ENCODE measurements at places on chromosomes 13 and 19. TPM values are rescaled to one million over a fixed set of nuclear protein-coding genes. Genes with fewer than 3 reads are reported as not detected.
A peak's percentile ranks its signal among the peaks of the same experiment; 100 is the strongest.

DNA sequence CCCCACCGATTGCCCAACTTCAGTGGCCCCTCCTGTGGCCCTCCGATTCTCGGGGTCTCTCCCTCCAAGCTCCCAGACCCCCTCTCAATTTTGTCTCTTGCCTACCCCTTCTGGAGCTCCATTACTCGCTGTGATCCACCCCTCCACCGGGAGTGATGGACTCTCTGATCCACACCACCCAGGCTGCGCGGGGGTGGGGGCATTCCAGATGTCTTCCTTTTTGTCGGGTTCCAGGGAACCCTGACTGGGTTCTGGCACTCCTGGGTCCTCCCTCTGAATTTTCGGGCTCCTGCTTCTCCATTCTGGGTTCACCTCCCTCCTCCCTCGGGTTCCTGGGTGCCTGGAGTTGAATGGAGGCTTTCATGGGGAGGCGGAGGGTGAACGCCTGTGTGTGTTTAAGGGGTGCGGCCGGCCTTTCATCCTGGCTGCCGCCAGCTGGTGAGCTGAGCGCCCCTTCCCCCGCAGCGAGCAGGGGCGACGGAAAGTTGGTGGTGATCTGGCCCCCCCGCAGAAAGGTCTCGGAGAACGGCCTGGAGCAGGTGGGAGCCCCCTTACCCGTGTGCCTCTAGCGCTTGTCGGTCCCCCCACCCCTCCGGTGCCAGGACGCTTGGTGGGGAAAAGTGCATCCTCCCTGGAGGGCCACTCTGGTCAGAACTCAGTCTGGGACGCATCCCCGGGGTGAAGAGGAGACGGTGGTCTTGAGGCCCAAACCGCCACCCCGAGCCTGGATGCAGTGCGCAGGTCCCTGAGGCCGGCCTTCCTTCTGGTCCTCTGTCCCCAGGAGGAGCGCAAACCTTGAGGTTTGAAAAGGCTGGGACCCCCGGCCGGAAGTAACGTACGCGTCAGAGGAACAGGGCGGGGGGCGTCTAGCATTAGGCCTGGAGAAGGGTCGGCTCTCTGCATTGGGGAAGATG lies 1.6 kb downstream of the MISP3 start:
- H3K27me3 ChIP-seq = peaks cover 2% of the 10 kb centered on the region
- H3K4me3 ChIP-seq = peak overlapping the region; percentile 91
- DNase-seq = no peak
- H3K36me3 ChIP-seq = no peaks in the 10 kb centered on the region

DNA sequence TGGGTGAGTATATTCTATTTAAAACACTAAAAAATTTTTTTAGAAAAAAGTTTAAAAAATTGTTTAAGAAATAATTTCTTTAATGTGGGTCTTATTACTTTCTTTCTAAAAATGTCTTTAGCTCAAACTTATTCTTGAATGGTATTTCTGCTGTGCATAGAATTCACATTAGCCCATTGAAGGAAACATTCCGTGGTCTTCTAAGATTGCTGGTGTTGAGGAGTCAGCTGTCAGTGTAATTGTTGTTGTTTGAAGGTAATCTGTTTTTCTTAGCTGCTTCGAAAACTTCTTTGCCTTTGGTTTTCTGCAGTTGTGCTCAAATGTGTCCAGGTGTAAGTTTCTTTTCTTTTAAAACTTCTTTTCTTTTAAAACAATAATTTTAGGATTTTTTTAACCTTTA lies 85.4 kb upstream of the KLF12 start:
- no peak for DNase-seq
- no peak overlapping the region for H3K4me3 ChIP-seq
- H3K27ac ChIP-seq = no peak overlapping the region
- no peaks in the 10 kb centered on the region for H3K36me3 ChIP-seq

MYBPC2 gene
- 1.9 TPM for total RNA-seq

GRCh38 chr13:93316841-93317240 lies 90.2 kb downstream of the GPC6 start:
- no peaks in the 10 kb centered on the region for H3K27me3 ChIP-seq
- no peak overlapping the region for H3K27ac ChIP-seq
- no peaks in the 10 kb centered on the region for H3K36me3 ChIP-seq
- no peak overlapping the region for H3K4me3 ChIP-seq
- no peak for DNase-seq
- peaks cover 45% of the 10 kb centered on the region for H3K4me1 ChIP-seq

- no peak overlapping the region for H3K27ac ChIP-seq
- peaks cover 24% of the 10 kb centered on the region for H3K36me3 ChIP-seq
- no peaks in the 10 kb centered on the region for H3K4me1 ChIP-seq
- H3K27me3 ChIP-seq = no peaks in the 10 kb centered on the region
- DNase-seq = no peak
- H3K4me3 ChIP-seq = no peak overlapping the region
Observed at GRCh38 chr19:55694241-55694655, 19.2 kb downstream of the EPN1 start.

LGALS7B gene
- not detected for total RNA-seq

ZNF625 gene
- total RNA-seq = 24.4 TPM

DNA sequence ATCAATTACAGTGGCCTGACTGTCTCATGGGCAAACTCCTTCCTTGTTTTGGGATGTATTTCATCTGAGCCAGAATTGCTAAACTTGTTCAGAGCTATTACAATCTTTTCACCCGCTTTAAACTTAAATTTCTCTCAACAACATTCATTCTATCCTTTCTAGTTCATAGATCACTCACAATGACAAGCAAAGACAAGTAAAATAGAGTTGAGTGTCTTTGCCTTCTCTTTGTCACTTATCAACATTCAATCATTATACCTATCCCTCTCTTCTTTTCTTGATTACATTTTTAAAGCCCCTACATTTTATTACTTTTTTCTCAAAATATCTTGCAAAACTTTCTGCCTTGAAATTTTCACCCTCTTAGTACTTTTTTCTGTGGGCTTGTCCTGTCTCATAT lies 1113.1 kb downstream of the PCDH17 start:
- DNase-seq = no peak
- no peaks in the 10 kb centered on the region for H3K36me3 ChIP-seq
- no peaks in the 10 kb centered on the region for H3K27me3 ChIP-seq
- no peak overlapping the region for H3K4me3 ChIP-seq
- H3K4me1 ChIP-seq = no peaks in the 10 kb centered on the region

GRCh38 chr19:44684892-44685863 lies 13.8 kb upstream of the CEACAM16 start:
- no peaks in the 10 kb centered on the region for H3K36me3 ChIP-seq
- peaks cover 1% of the 10 kb centered on the region for H3K27me3 ChIP-seq
- H3K4me3 ChIP-seq = no peak overlapping the region
- peak overlapping the region; percentile 84 for H3K27ac ChIP-seq
- H3K4me1 ChIP-seq = peaks cover 7% of the 10 kb centered on the region

GRCh38 chr19:40424637-40425449 lies 949 bp downstream of the SERTAD1 start:
- H3K27me3 ChIP-seq = no peaks in the 10 kb centered on the region
- peak overlapping the region; percentile 97 for H3K27ac ChIP-seq
- peaks cover 21% of the 10 kb centered on the region for H3K4me1 ChIP-seq
- DNase-seq = no peak

NDUFA13 gene
- 343 TPM for total RNA-seq

KLK14 gene
- 0.99 TPM for total RNA-seq

DNA sequence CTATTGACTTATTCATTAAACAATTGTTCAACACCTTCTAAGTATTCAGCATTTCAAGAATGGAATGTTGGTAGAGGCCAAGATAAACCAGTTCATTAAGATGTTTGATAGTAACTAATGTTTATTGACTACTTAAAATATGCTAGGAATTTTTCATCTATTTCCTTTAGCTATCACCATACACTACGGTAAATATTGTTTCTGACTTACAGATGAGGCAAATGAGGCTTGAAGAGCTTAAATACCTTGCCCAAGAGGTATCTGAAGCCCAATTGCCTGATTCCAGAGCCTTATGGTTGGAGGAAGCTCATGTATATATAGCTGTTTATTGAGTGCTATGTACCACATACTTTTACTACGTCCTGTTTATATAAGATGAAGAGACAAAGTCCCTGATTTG lies 286.2 kb downstream of the NDFIP2 start:
- H3K4me3 ChIP-seq = no peak overlapping the region
- peak overlapping the region; percentile 86 for H3K27ac ChIP-seq
- H3K36me3 ChIP-seq = peaks cover 11% of the 10 kb centered on the region
- DNase-seq = no peak
- H3K27me3 ChIP-seq = no peaks in the 10 kb centered on the region

RETN gene
- total RNA-seq = not detected

HOMER3 gene
- total RNA-seq = 53.7 TPM

ARRDC5 gene
- total RNA-seq = not detected

ZNF285 gene
- 9.8 TPM for total RNA-seq

GPR18 gene
- not detected for total RNA-seq

DNA sequence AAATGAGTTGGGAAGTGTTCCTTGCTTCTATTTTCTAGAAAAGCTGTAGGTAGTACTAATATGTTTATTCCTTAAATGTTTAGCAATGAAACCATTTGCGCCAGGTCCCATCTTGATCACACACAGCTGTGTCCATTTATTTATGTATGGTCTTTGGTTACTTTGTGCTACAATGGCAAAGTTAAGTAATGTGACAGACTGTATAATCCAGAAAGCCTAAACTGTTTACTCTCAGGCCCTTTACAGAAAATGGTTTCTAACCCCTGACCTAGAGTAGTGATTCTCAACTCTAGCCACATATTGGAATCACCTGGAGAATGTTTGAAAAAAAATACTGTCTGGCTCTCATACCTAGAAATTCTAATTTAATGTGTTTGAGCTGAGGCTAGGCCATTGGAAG lies 21.3 kb downstream of the SLC46A3 start:
- peaks cover 12% of the 10 kb centered on the region for H3K36me3 ChIP-seq
- H3K4me3 ChIP-seq = no peak overlapping the region
- no peaks in the 10 kb centered on the region for H3K27me3 ChIP-seq
- DNase-seq = no peak
- peaks cover 1% of the 10 kb centered on the region for H3K4me1 ChIP-seq
- no peak overlapping the region for H3K27ac ChIP-seq

COL4A1 gene
- 362 TPM for total RNA-seq

GRCh38 chr13:97342136-97342535 lies 91.8 kb upstream of the RAP2A start:
- H3K36me3 ChIP-seq = peaks cover 19% of the 10 kb centered on the region
- H3K27ac ChIP-seq = peak overlapping the region; percentile 39
- no peak for DNase-seq
- no peaks in the 10 kb centered on the region for H3K27me3 ChIP-seq
- peaks cover 18% of the 10 kb centered on the region for H3K4me1 ChIP-seq

GFY gene
- not detected for total RNA-seq

DNA sequence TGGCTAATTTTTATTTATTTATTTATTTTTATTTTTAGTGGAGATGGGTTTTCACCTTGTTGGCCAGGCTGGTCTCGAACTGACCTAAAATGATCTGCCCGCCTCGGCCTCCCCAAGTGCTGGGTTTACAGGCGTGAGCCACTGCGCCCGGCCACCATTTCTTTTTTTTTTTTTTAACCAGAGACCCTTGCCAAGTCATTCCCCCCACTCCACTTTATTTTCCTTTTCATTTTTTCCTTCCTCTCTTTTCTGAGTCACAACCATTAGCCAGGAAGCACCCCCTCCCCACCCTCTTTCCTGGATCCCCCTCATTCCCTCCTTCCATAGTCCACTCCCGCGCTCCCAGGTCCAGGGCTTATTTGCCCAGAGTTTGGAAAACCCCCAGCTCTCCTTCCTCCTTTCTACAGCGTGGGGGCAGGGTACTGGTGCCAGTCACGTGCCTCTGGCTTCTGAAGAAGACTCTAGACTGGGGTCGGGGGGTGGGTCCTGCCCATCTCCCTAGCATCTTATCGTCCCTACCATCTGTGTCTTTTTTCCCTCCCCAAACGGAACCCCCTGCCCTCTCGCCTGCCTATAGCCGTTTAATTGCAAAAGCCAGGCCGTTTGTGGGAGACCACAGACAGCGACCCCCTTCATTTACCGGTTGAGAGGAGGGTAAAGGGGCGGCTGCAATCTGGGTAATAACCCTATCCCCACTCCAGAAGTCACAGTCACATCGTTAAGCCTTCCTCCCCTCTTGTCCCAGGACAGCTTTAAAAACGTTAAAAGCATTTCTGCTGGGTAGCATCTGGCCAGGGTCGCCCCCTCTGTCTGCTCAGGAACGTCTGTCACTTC lies 1.1 kb upstream of the CALR start:
- peak overlapping the region; percentile 99 for H3K4me3 ChIP-seq
- H3K27ac ChIP-seq = peak overlapping the region; percentile 96
- no peak for DNase-seq
- H3K36me3 ChIP-seq = peaks cover 19% of the 10 kb centered on the region
- peaks cover 44% of the 10 kb centered on the region for H3K4me1 ChIP-seq

DNA sequence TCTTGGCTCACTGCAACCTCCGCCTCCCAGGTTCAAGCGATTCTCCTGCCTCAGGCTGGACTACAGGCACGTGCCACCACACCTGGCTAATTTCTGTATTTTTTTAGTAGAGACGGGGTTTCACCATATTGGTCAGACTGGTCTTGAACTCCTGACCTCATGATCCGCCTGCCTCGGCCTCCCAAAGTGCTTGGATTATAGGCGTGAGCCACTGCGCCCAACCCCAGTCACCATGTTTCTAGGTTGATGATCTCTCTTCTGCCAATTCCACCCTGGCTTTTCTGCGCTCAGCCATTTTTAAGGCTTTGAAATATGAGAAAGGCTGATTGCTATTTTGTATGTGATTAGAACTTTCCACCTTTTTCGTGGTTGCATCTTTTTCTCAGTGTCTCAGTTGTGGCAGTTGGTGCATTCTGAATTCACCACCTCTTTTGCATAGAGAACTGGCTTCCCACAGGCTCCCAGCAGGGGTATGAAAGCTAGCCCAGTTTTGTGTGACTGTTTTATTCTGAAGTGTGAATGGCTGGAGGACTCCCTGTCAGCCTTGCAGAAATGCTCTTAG lies 15.5 kb downstream of the CEACAM1 start:
- no peak for DNase-seq
- H3K27me3 ChIP-seq = no peaks in the 10 kb centered on the region
- H3K36me3 ChIP-seq = no peaks in the 10 kb centered on the region
- H3K27ac ChIP-seq = no peak overlapping the region
- no peaks in the 10 kb centered on the region for H3K4me1 ChIP-seq

- no peaks in the 10 kb centered on the region for H3K36me3 ChIP-seq
- peak overlapping the region; percentile 36 for H3K4me3 ChIP-seq
- no peak for DNase-seq
Observed at GRCh38 chr19:1067341-1067957, 482 bp downstream of the ARHGAP45 start.

DNA sequence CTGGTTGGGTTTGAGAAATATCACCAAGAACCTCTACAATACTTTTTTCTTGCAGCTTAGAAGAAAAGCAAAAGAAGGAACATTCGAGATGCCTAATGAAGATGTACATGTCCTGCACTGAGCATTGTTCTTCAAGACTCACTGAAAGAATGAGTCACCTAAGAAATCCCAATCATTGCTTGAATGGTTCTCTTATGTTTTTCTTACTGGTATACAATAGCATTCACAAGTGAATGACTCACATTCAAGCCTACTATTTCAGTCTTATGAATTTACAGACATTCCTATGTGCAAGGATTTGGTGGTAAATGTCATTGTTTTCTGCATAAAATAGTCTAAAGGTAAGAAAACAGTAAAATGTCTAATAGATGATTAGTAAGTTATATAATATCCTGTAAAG lies 594.6 kb downstream of the PCDH9 start:
- H3K4me3 ChIP-seq = no peak overlapping the region
- H3K36me3 ChIP-seq = no peaks in the 10 kb centered on the region
- no peak for DNase-seq

BIVM gene
- 36.7 TPM for total RNA-seq

SGCG gene
- 12.9 TPM for total RNA-seq

GRCh38 chr19:28436320-28436719 lies 776.6 kb downstream of the UQCRFS1 start:
- peaks cover 2% of the 10 kb centered on the region for H3K27me3 ChIP-seq
- no peak for DNase-seq
- H3K27ac ChIP-seq = no peak overlapping the region

- peaks cover 15% of the 10 kb centered on the region for H3K27me3 ChIP-seq
- no peaks in the 10 kb centered on the region for H3K4me1 ChIP-seq
- H3K4me3 ChIP-seq = no peak overlapping the region
- no peak overlapping the region for H3K27ac ChIP-seq
- H3K36me3 ChIP-seq = no peaks in the 10 kb centered on the region
- DNase-seq = no peak
Observed at GRCh38 chr19:38512277-38512676, 78.8 kb downstream of the RYR1 start.
